Mucosa of descending colon (tissue), 3 donors: ENCODE measurements at places on chromosomes 2 and 18. TPM values are rescaled to one million over a fixed set of nuclear protein-coding genes. Genes with fewer than 3 reads are reported as not detected.

DNA sequence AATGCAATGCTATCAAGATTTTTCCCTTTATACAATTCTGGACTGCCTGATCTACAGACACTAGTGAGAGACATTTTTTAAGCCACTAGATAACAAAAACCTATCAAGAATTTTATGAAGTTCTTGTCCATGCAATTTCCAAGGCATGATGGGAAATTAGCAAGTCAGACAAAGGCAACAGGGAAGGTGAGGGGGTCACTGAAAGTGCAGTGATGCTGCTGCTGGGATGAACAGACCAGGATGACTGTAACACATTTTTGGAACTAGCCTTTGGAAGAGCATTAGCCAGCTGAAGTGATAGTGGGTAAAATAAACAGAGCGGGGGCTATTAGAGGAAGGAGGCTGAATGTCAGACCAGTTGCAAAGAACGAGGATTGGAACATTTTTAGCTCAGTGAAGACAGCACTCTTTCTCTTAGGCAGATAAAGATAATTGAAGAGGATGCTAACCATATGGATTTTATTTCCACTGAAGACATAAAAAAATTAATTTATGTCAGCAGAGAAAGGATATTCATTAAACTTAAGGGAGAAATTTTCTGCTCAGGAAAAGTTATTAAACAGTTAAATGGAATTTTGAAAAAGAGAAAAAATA is 17.9 kb downstream of the NRXN1 start:
- no peak for DNase-seq

DNA sequence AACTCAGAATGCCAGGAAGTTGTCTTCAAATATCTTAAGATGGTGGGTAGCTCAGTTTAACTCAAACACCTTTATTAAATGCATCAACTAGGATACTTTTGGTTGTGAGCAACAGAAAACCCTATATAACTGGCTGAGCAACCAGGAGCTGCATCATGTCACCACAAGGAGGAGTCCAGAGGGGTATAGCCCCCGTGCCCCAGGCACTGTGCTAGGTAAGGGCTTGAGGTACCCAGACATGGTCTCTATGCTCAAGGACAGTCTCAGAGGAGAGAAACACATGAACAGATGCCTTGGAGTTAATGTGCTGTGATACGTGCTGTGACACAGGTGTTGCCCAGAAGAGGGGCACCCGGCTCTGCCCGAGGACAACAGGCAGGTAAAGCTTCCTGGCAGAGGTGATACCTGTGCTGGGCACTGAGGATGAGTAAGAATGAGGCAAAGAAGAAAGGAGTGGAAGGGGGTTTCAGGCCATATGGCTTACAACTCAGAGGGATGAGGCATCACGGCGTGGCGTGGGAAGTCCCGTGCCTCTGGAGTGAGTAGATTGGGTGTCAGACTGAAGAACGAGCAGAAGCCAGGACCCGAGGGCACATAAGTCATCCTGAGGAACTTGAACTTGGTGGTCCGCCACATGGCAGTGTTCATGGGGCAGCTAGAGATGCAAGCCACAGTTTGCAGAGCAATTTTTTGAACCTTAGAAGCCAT is 32.0 kb upstream of the CAB39 start:
- no peak for DNase-seq

The SKA1 gene
- total RNA-seq, result 1.0 TPM

DNA sequence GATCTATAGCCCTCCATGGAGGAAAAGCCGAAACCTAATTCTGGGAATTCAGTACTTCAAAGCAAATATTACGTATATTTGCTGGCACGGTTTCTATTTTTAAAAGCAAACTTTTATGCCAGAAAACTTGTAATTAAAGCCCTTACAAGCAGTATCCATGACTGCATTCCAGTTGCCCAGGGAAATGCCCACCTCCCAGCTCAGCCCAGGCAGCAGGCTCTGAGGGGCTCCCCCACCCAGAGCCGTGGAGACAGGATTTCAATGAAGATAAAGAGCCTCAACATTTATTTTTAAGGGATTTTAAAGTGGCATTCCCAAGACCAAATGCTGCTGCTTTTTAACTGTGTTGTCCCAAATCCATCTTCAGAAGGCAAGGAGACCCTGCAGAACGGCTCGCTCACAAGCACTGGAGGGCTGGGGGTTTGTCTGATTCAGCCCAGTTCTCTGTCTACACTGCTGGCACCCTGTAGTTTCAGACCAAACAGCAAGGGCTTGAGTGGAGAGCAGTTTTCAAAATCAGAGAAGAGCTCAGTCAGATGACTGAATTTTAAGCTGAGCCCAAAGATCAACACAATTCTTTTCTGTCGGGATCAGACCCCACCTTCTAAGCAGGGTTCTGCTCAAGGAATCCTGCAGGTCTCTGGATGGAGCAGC is 105.1 kb downstream of the KCNF1 start:
- no peak for DNase-seq

DNA sequence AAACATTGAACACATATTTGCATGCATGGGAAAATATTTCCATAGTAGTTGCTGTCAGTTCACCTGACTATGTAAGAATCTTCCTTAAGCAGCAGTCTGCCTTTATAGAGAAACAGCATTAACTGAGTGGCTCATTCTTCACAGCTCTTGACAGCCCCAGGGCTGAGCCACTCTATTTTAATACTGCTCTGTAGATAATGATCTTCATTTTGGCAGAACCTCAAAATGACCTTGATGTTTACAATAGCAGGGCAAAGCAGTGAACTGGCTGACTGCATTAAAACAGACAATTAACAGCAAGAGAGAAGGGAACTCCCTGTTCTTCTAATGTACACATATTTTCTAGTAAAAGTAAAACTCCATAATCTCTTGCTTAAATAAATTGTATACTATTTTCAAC is 580.6 kb upstream of the SOX11 start:
- no peak for DNase-seq

The TRMT61B gene
- total RNA-seq, result 12.4 TPM

DNA sequence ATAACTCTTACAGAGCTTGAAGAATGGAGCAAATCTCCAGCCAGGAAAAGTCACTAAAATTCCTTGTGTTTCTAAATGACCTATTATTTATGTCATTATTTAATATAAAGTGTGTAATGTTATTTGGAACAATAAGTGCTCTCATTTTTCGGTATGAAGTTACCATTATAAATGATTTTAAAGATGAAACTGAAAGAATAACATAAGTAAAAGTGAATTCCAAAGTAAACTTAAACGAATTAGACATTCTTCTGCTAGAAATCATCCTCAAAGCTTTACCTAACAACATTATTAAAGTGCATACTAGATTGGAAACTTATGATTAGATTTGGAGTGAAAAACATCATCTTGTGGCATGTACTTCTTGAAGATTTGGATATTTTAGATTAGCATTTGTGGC is 897.2 kb upstream of the CDH2 start:
- no peak for DNase-seq

DNA sequence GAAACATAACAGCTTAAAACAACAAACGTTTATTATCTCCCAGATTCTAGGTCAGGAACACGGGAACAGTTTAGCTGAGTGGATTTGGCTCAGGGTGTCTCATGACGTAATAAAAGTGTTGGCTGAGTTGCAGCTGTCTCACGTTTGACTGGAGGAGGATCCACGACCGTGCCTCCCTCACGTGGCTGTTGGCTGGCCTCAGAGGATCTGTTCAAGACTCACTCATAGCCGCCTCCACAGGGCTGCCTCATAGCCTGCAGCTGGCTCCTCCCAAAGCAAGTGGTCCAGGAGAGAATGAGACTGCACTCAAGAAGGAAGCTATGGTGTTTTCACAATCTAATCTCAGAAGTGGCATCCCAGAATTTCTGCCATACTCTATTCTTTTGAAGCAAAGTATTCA is 167.1 kb downstream of the RPRM start:
- DNase-seq, result no peak

DNA sequence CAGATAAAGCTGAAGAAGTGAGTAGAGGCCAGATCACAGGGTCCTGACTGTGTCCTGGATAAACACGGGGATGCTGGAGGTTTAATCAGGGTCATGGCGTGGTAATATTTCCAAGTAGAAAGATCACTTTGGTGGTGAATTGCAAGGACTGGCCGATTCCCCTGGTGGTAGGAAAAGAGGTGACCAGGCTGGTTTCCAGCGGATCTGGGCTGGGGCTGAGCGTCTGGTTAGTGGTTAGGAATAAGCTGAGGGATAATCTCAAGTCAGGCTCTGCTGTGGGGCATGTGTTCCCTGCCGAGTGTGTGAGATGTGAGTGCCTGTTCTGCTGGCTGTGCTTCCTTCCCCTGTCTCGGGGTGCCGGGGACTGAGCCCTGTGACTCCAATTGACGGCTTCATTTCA is 484.0 kb downstream of the TSN start:
- no peak for DNase-seq

DNA sequence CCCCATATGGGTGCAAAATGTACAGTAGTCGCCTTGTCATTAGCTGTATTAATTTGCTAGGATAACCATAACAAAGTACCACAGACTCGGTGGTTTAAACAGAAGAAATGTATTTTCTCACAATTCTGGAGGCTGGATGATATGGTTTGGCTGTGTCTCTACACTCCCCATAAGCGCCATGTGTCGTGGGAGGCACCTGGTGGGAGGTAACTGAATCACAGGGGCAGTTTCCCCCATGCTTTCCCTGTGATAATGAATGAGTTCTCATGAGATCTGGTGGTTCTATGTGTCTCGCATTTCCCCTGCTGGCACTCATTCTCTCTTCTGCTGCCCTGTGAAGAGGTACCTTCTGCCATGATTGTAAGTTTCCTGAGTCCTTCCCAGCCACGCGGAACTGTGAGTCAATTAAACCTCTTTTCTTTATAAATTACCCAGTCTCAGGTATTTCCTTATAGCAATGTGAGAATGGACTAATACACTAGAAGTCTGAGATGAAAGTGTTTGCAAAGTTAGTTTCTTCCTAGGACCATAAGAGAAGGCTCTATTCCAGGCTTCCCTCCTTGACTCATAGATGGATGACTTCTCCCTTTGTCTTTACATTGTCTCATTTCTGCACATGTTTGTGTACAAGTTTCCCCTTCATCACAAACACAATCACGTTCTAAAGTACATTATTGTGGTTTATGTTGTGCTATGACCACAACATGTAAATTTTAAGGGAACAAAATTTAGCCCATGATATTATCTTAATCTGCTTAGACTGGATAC is 1442.6 kb downstream of the SUCLG1 start:
- no peak for DNase-seq

The SPATA3 gene
- total RNA-seq, result not detected

GRCh38 chr2:212033888-212034287 is 504.7 kb downstream of the ERBB4 start:
- no peak for DNase-seq

The HJURP gene
- 9.8 TPM for total RNA-seq

The HOXD13 gene
- 1.5 TPM for total RNA-seq

The LHCGR gene
- total RNA-seq, result not detected

GRCh38 chr2:101520246-101520645 is 45.3 kb upstream of the RFX8 start:
- DNase-seq, result no peak

The COL4A4 gene
- total RNA-seq, result 1.1 TPM

DNA sequence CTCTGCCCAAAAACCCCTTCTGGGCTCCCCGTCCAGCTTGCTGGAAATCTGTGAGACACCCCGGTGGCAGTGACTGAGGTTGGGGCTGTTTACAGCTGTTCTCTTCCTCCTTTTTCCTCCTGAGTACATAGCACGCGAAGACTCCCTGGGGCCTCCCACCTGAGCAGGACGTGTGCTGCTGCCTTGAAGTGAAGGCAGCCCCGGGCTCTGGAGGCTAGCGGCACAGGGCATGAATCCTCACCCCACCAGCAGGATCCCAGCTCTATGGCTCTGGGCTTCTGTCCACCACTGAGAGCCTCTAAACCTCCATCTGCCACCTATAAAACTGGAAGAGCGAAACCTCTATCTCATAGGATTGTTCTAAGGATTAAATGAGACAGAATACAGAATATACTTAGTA is 182.5 kb downstream of the TMEM163 start:
- DNase-seq, result no peak

DNA sequence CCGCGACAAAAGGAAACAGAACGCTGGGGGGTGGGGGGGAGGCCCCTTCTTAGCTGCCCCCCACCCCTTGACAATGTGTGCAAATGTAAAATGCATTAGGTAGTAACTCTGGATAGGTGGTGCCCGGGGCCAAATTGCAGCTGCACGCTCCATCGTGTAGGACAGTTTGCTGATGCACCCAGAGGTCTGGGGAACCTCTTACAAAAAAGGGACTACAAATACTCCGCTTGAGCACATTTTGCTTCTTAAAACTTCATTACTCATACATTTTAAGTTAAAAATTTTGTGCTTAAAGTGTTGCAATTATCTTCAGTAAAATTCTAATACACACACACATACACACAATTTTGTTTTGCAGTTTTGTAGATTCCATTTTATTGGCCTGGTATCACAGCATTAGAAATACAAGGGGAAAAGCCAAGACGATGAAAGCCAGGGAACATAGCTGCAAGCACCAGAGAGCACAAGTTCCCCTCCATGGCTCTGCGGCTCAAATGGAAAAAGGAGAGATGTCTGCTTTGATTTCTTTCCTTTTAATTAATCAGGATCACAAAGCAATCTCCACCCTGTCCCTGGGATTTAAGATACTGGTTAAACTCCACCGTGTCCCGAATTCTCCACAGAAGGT is 582.1 kb downstream of the ZEB2 start:
- no peak for DNase-seq

DNA sequence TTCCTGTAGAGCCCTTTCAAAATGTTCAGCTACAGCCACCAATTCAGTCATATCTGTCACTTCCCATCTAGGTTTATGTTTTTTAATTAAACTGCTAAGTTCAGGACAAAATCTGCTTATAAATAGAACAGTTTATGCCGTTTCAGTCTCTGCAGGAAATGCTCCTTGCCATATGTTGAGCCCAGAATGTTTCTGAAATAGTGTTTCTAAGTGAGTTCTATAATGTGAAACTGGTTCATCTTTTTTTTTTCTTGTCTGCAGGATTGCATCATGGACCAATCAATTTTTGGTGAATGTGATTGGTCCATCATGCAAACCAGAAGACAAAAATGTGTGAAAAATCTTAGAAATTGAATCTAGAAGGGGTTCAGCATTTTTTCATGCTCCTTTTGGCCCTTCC is 30.2 kb upstream of the RHOB start:
- DNase-seq, result no peak

The MAP3K19 gene
- not detected for total RNA-seq

The CYRIA gene
- total RNA-seq, result 18.0 TPM

GRCh38 chr2:99735753-99736152 is 245.9 kb upstream of the REV1 start:
- DNase-seq, result no peak

The LYG1 gene
- 1.5 TPM for total RNA-seq

DNA sequence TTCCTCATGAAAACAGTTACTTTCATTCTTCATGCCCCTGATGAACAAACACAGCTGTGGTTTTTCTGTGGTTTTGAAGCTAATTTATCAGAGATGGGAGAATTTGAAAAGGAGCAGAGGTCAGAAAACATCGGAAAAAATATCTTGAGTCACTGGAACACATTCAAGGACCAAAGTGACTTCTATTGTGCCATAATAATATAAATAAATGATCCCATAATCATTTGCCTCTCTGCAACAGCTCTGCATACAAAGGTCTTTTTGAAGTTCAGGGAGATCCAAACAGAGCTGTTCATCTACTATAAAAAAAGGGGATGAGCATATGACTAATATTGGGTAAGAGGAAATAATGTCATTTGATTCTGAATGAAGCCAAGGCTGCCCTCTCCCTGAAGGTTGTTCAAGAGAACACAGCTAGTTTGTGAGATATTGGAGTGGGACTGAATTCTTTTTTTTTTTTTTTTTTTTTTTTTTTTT is 201.3 kb upstream of the GALNT5 start:
- DNase-seq, result no peak

The AQP12A gene
- 18.9 TPM for total RNA-seq
